Esophagus squamous epithelium (tissue), 5 donors: ENCODE measurements at places on chromosomes 16 and 17.

- no peak for DNase-seq
Observed at GRCh38 chr17:8900207-8900606, 32.7 kb upstream of the PIK3R6 start.

- DNase-seq: no peak
Observed at GRCh38 chr16:78961464-78961863, 639.1 kb downstream of the MAF start.

DNA sequence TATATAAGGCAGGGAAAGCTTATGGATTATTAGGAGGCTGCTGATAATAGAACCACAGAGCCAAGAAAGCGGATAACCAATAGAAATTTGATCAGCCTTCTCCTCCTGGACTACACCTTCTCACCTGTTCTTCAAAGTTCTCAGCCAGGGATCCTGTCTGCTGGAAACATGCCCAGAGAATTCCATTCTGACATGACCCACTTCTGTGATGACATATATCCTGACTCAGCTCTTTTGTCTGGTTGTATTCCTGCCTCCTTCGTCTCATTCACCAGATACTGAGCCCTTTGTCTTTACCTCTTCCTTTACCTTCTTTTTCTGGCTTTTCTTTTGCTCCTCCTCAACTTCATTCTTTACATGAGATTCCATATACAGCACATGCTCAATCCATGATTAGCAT is 576.1 kb downstream of the CDH11 start:
- DNase-seq: no peak

- no peak for DNase-seq
Observed at GRCh38 chr16:70703041-70703834, 17.4 kb upstream of the MTSS2 start.

GRCh38 chr17:1260086-1260769 is 10.0 kb upstream of the BHLHA9 start:
- no peak for DNase-seq

GRCh38 chr16:88365244-88365865 is 17.4 kb upstream of the ZNF469 start:
- DNase-seq: no peak

DNA sequence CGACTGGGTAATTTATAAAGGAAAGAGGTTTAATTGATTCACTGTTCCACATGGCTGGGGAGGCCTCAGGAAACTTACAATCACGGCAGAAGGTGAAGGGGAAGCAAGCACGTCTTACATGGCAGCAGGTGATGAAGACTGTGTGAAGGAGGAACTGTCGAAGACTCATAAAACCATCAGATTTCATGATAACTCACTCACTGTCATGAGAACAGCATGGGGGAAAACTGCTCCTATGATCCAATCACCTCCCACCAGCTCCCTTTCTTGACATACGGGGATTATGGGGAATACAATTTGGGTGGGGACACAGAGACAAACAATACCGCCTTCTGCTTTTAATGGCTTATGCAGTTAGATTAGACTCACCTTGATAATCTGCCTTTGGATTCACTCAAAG is 19.4 kb upstream of the IRF8 start:
- no peak for DNase-seq

DNA sequence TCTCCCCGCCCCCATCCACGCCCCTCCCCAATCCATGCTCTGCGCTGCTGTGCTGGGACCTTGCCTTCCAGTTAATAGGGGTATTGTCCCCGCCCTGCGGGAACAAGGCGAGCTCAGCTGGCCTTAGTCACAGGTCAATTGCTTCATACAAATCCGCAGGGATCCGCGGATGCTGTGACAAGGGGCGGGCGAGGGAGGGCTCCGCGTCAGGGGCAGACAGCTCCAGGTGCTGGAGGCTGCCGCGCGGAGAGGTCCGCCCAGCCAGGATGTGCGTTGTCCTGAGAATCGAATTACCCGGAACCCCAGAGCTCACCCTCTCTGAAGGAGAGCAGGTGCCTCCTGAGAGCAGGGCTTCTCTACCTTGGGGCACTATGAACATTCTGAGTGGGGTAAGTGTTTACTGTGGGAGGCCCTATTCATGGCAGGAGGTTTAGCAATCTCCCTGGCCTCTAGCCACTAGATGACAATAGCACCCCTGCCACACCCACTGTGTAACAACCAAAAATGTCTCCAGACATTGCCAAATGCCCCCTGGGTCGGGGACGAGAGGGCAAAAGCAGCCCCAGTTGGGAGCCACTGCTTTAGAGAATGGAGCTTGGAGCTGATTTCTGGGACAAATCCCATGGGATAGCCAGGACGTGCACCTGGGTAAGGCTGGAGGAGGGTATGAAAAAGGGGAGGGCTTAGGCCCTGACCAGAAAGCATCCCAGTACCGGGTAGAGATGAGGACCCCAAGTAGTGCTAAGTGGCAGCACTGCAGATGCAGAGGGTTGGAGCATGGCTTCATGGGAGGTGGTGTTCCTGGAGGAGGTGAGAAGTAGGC is 138.2 kb downstream of the CYLD start:
- DNase-seq: no peak
